Activated CD8-positive, alpha-beta memory T cell treated with anti-CD3 and anti-CD28 coated beads for 1 hour (primary cell): ENCODE measurements at places on chromosomes 3 and 15.

DNA sequence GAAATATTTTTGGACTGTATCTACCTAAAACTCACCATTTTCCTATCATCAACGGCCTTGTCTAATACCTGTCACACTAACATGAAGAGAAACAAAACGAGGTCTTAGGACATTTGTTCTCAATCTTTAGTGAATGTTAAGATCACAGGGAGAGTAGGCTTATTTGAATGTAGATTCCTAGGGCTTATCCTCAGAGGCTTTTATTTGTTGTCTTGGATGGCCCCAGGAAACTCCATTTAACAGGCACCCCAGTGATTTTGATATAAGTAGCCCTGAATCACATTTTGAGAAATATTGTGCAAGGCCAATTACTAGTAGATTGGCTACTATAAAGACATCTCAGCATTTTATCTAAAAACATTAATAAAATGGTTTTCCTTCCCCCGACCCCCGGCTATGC is 367.4 kb downstream of the GAP43 start:
- no peak for DNase-seq

- no peak for DNase-seq
Observed at GRCh38 chr3:182261041-182261440, 532.3 kb upstream of the ATP11B start.

DNA sequence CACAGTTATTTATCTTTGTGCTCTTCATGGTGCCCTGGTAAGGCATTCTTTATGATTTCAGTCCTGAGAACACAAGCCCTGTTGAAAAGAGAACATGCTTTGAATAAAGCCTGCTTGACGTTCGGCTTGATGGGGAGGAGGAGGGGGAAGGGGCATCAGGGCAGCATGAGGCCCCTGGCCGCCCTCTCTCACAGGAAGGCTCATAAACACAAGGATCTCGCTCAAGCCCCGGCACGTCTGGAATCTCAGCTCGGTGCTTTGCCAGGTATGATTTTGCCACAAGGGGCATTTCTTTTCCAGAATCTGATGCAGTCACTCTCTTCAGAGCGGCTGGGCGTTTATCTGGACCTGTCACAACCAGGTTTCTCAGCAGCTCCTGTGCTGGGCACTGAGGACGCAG is 129.4 kb downstream of the DNAJB8 start:
- DNase-seq: no peak

DNA sequence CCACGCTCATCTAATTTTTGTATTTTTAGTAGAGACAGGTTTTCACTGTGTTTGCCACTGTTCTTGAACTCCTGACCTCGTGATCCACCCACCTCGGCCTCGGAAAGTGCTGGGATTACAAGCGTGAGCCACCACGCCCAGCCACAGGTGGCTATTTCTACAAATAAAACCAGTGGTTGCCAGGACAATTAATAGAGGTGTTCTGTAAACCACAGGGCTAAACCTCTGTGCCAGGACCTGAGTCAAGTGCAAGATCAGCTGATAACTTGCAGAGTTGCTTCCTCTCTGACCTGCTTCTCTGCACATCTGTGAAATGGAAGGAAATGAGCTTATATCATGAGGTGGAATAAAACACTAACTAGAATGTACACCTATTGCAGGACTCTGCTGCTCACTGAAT is 72.8 kb downstream of the CD200R1L start:
- no peak for DNase-seq

- DNase-seq: no peak
Observed at GRCh38 chr3:34207002-34207401, 408.6 kb downstream of the PDCD6IP start.

DNA sequence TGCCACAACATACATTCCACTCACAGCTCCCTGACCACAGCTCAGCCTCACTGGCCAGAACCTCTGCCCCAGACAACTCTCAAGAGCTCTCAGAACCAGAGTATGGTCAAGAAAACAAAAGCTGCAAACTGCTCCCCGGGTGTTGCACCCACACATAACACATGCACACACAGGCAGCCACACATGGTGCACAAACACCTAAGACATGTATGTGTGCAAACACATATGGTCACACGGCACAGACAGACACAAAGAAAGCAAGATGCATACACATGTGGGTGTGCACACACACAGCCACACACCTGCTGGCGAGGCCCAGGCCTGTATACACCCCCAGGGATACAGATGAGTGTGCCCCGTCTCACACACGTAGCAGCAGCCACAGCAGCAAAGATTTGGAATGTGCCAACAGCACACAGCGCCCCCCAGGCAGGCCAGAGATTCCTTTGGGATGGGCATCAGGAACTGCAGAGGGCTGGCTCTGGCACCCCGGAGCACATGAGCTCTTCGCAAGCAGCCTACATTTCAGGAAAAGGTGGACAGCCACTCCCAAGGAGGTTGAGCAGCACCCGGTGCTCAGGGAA is 6.6 kb downstream of the KLF15 start:
- no peak for DNase-seq
